ENCODE measurements at places on chromosomes 3 and 15.

DNA sequence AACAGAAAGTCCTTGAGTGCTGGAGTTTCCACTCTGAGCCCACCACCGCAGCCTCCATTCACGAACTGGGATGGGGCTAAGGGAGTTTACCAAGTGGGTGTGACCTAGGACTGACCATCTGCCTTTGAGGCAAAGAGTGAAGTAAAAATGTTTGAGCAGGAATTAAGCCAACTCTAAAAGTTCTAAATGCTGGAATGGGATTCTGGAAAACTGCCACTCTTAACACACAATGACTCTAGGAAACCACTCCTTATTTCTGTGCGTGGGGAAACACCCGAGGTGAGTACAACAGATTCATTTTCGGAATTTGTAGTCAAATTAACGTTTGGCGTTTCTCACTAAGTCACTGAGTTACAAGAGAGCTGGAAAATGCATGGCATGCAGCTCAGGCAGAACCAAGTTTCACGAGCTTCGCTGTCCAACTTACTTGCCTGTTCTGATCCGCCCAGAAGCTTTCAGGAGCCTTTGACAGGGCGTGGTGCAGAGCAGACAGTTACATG lies 31.6 kb downstream of the ISL2 start:
- DNase-seq = no peak

DNA sequence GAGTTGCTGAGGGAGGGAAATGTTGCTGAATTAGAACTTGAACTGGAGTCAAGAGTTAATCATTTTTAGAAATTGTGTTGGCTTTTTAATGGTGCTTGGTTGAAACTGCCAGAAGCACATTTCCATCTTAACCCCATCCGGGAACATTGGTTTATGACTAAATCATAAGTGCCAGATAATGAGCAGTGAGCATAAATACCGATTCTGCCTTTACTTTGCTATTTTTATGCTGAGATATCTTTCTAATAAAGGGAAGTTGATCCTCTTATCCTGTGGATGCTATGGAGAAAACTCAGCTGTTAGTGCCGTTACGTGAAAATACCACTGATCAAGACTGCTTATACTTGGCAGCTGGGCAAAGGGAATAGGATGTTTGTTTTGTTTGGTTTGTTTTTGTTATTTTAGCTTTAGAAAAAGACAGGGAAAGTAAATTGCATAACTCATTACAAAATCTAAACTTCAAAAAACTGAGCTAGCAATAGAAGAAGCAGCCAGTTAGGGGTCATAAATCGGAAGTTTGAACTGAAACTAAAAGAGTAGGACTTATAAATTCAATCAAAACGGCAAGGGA lies 813.1 kb downstream of the NAALADL2 start:
- no peak for DNase-seq

DNA sequence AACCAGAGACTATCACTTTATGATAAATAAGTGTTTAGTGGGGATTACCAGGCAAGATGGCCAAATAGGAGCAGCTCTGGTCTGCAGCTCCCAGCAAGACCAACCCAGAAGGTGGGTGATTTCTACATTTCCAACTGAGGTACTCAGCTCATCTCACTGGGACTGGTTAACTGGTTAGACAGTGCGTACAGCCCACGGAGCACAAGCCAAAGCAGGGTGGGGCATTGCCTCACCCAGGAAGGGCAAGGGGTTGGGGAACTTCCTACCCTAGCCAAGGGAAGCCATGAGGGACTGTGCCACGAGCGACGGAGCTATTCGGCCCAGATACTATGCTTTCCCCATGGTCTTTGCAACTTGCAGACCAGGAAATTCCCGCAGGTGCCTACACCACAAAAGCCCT lies 171.0 kb downstream of the CTNNB1 start:
- no peak for DNase-seq

- no peak for DNase-seq
These were observed 46.8 kb downstream of the CDIN1 start for GRCh38 chr15:36626141-36626800.

DNA sequence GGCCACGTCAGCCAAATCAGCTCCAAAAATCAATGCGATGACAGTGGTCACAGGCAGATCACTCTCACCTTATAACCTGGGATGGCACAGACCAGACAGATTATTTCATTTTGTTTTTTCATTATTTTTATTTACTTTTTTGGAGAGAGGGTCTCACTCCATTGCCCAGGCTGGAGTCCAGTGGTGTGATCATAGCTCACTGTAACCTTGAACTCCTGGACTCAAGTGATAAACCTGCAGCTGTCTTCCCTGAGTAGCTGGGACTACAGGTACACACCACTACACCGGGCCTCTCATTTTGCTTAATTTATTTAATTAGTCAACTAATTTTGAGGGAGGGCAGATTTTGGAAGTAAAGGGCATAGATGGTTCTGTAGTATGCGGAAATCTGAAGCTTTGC lies 51.2 kb upstream of the ICE2 start:
- no peak for DNase-seq

DNA sequence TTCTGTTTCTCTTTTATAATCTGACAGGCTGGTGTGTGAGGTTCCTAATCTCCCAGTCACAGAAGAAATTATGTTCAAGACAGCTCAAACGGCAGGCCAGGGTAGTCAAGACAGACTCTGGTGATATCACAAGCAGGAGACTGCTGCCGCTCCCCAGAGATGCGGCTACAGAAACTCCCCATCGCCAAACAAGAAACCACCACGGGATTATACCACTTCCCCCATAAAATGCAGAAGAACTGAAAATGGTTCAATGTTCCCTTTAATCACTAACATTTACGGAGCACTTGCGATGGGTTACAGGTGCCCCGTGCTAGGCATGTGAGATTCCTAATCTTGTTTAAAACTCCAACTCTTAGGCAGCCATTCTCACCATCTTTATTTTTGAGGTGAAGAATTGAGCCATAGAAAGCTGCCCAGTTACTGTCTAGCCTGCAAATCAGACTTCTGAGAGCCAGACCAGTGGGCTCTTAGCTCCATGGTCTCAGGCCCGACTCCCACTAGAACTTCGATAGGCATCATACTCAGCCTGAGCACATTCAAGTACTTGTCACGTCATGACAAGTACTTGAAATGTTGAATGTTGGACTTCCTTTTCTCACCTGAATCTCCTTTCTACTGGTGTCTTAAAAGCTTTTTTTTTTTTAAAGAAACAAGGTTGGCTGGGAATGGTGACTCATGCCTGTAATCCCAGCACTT lies 58.4 kb downstream of the TBC1D2B start:
- no peak for DNase-seq

GRCh38 chr3:10645800-10646199 lies 140.4 kb upstream of the ATP2B2 start:
- DNase-seq = no peak

DNA sequence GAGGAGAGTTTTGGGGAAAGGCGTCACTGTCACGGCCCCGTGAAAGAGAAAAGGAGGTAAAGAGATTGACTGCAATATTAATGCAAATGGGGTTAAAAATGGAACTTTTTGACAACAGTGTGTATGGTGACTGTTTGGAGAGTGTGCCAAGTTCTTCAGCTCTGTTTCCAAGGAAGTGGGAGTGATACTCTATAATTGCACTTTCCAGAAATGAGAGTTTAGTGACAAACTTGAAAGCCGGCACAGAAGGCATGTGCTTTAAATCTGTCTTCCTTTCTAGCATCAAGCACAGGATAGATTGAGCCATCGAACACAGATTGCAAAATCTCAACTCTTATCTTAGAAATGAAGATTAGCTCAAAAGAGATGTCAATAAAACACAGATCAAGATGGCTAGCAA lies 51.9 kb upstream of the SNRPA1 start:
- DNase-seq = no peak

- DNase-seq = no peak
These were observed 6.1 kb downstream of the FXR1 start for GRCh38 chr3:180918542-180918941.

GRCh38 chr15:65081270-65081669 lies 4.7 kb downstream of the KBTBD13 start:
- no peak for DNase-seq

DNA sequence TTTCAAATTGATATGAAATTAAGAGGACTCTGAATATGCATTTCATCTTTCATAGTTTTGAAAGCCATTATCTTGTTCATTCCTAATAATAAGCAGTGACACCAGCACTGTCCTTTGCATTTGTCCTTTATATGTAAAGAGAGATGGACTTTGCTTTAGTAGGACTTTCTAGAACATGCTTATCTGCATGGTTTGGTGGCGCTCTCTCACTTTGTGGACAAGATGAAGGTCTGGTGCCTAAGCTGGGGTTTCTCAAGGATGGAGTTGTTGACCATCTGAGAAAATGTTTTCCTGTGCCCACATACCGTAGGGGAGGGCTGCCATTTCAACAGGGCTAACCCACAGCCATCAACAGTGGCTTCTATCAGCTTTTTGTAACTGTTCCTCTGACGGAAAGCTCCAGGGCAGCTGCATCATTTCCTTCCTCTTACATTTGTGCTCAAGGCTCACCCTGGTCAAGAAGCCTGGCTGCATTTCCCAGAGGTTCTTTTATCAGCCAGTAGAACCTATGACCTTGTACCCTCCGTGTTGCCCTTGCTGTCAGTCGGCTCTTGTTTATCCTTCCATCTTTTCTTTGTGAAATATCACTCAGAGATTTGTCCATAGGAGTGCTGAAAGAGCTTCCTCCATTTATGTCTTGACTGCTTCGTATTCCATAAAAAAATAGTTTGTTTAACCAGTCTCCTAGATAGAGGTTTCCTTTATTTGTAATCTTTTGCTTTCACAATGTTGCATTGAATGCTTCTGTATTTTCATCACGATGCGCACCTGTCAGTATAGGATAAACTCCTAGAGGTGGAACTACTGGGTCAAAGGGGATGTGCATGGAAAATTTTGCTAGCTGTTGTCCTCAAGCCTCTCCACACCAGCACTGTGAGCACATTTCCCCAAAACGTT lies 44.6 kb downstream of the ABHD2 start:
- DNase-seq = no peak

DNA sequence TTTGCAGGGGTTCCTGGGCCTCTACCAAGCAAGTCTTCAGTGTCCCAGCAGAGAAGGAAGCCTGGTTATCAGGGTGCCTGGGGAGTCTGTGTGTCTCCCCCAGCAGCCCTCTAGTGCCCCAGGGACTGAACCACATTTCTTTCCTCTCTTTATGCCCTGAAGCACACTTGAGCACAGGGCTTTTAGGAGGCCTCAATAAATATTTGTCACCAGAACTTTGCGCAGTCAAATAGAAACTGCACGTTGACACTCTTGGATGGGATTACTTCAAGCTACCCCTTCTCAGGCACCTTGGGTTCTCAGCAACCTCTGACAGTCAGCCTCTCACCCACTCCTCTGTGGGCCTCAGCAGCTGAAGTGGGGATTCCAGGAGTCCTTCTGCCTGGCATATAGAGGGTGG lies 226.6 kb upstream of the HES1 start:
- no peak for DNase-seq

- DNase-seq = no peak
These were observed 26.7 kb downstream of the STAG1 start for GRCh38 chr3:136725468-136725867.

DNA sequence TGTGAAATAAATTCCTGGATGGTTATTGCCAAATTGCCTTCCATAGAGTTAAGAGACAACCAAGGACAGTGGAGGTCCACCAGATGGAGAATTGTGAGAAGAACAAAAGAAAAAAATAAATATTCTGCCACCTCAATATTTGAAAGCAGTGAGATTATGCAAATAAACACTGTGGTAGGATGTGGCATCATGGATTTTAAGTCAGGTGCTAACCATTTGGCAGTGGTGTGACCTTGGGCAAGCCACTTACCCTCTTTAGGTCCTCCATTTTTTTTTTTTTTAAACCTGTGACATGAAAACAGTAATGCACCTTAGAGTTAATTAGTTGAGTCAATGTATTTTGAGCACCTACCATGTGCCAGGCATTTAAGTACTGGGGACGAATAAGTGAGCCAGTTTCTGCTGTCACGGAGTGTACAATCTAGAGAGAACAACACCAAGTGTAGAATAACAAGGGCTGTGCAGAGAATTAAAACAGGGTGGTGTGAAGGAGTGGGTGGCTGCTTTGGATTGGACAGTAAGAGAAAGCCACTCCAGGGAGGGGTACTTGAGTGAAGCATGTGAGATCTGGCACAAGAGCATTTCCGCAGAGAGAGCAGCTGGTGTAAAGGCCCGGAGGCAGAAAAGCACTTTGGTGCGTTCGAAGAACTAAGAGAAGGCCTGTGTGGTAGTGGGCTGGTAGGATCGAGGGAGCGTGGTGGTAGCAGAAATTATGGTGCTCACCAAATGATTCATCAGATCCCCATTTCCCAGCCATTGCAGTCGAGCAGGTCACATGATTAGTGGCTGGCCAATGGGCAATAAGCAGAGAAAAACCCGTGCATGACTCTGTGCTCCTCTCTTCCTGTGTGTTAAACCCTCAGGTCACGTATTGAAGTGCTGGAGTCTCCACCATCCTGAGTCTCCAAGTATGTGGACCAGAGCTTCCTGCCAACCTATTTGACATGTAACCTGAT lies 39.2 kb downstream of the CCK start:
- DNase-seq = no peak

GRCh38 chr3:167798443-167798842 lies 62.9 kb downstream of the SERPINI1 start:
- no peak for DNase-seq

GRCh38 chr3:178525251-178525650 lies 11.0 kb upstream of the KCNMB2 start:
- no peak for DNase-seq

GRCh38 chr3:30319713-30320112 lies 286.7 kb upstream of the TGFBR2 start:
- peak; percentile 52 for DNase-seq

GRCh38 chr15:33700695-33701303 lies 267.5 kb upstream of the CHRM5 start:
- DNase-seq = peak; percentile 51

GRCh38 chr3:99250821-99251355 lies 349.4 kb upstream of the DCBLD2 start:
- DNase-seq = no peak

DNA sequence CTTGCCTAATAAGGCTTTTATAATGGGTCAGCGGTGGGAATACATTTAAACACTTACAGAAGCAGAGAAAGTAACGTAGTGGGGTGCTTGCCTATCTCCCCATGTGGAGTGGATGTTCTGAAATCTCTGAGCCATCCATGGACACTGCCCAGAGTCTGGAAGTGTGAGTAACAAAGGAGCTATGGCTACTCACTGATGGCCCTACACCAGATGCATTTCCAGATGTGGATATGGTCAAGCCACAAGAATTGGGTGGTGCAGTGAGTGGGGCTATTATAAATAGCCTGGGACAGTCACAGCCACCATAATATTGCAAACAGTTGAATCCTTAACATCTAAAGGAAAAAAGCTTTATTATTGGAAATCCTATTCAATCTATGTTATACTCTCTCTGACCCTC lies 96.6 kb downstream of the CGNL1 start:
- no peak for DNase-seq

- DNase-seq = no peak
These were observed 4.0 kb upstream of the CSRNP1 start for GRCh38 chr3:39157359-39157758.

DNA sequence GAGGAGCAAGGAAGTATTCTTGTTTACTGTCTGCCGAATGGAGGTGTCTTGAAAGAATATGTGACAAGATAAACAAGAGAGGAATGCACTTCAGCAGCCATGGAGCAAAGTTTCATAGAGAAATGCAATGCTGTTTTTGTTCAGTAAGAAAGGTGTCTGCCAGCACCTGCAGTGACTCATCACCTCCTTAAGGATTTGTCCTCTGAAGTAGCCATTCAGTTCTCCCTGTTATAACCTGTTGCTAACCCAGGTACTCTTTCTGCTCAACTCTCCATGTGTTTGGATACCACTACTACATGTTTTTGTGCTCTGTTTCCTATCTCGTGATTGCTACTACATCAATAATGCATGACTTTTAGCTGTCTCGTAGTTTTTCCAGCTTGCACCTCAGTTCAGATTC lies 328.9 kb downstream of the CHL1 start:
- DNase-seq = no peak
